A673 (cell line): ENCODE measurements at places on chromosomes 11 and 22. TPM values are rescaled to one million over a fixed set of nuclear protein-coding genes. Genes with fewer than 3 reads are reported as not detected.

The NAP1L4 gene
- 169 and 184 TPM in 2 replicates for total RNA-seq

DNA sequence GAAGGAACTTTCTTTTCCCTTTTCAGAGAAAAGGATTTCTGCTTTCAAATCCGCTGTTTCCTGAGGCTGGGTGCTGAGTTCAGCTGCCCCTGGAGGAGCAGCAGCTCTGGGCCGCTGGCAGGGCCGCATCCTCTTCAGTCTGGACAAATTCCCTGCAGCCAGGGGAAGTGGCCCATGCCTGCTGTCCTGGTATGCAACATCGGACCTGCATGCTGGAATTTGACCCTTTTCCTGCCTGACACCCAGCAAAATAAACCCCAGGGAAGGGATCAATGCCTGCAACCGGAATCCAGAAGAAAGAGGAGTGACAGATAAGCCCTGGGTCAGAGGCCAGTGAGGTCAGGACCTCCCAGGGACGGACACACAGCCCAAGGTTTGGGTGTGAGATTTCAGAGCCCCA lies 54.1 kb upstream of the LINC01488 start:
- DNase-seq = no peak

GRCh38 chr11:69002570-69003231 lies 10.3 kb downstream of the MRGPRF start:
- no peak for DNase-seq

DNA sequence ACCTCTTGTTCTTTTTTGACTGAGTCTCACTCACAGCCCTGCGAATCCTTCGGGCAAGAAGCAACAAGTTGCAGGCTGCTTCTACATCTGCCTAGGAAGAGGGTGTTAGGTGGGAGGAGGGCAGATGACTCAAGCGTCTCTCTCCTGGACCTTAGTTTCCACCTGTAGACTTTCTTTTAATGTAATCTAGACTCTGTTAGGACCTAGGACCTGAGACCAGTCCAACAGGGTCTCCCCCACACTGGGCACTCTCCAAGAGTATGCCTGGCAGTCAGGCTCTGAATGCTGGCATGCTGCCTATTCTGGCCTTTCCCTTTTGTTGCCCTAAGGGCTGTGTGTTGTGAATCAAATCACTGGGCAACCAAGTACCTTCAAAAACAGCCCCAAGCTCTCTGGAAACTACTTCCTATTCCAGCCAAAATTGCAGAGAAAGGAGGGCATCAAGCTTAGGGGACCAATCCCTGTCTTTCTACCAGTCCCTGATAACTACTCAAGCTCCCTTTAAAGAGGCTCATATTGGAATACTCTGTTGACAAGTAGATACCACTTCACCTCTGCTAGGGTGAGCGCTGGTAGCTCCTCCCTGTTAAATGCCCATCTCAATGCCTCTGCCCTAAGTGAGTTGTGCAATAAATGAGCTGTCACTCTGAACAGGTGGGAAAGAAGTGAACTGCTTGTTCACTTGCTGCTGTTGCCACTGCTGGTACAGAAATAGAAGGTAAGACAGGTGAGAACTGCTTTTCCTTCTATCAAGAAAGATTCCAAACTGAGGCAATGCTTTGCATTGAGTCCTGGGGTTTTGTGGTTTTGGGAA lies at the start of gene BBOX1:
Gene BBOX1 (plus strand): TSS at position 514 of the 814 bp plus-strand sequence. CDS start 14,616 bp downstream, outside the sequence.
- DNase-seq = no peak

The RFPL1 gene
- not detected in 2 replicates for total RNA-seq

The MFNG gene
- total RNA-seq = not detected in 2 replicates

GRCh38 chr11:103594283-103594682 lies 442.2 kb upstream of the DDI1 start:
- no peak for DNase-seq

The UBQLNL gene
- total RNA-seq = not detected in 2 replicates

The SPDYC gene
- not detected in 2 replicates for total RNA-seq

- DNase-seq = no peak
Observed at GRCh38 chr11:68445531-68446035, 15.0 kb upstream of the PPP6R3 start.

- no peak for DNase-seq
Observed at GRCh38 chr11:3859373-3859881, 4.0 kb downstream of the STIM1 start.

The POU2F3 gene
- total RNA-seq = not detected in 2 replicates

The ATXN10 gene
- total RNA-seq = 271 and 294 TPM in 2 replicates

DNA sequence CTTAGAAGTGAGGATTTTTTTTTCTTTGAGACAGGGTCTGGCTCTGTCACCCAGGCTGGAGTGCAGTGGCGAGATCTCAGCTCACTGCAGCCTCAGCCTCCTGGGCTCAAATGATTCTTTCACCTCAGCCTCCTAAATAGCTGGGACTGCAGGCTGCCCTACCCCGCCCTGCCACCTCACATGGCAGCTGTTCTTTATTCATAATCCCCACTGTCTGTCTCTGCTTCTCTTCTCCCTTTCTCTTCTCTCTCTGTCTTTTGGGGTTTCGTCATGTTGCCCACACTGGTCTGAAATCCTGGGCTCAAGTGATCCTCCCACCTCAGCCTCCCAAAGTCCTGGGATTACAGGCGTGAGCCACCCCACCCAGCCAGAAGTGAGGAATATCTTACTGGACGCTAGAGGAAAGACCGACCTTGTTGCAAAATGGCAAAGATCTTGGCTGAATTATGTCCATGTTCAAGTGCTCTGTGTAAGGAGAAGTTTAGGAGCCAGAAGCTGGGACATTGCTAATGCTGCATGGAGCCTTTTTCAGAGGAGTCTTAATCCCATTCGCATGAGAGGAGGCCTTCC lies 21.9 kb downstream of the KRTAP5-5 start:
- DNase-seq = no peak

The SLC22A25 gene
- not detected in 2 replicates for total RNA-seq

The SMARCB1 gene
- total RNA-seq = 172 and 176 TPM in 2 replicates

The NXPE4 gene
- not detected in 2 replicates for total RNA-seq

GRCh38 chr11:4375431-4376140 lies 7.4 kb upstream of the OR52B4 start:
- no peak for DNase-seq

DNA sequence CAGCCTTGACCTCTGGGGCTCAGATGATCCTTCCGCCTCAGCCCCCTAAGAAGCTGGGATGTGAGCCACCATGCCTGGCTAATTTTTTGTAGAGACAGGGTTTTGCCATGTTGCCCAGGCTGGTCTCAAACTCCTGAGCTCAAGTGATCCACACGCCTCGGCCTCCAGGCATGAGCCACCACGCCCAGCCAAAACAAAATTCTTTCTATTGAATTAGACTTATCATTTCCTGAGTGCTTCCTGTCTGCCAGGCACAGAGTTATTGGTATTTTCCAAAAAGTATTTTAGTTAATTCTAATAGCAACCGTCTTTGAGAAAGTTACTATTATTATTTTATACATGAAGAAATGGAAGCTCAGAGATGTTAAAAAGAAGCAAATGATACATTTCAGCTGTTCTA lies 61.4 kb upstream of the LMO2 start:
- DNase-seq = peak; percentile 91

- no peak for DNase-seq
Observed at GRCh38 chr11:125372911-125373310, 123.2 kb downstream of the FEZ1 start.

The ALDH3B1 gene
- total RNA-seq = not detected in 2 replicates

DNA sequence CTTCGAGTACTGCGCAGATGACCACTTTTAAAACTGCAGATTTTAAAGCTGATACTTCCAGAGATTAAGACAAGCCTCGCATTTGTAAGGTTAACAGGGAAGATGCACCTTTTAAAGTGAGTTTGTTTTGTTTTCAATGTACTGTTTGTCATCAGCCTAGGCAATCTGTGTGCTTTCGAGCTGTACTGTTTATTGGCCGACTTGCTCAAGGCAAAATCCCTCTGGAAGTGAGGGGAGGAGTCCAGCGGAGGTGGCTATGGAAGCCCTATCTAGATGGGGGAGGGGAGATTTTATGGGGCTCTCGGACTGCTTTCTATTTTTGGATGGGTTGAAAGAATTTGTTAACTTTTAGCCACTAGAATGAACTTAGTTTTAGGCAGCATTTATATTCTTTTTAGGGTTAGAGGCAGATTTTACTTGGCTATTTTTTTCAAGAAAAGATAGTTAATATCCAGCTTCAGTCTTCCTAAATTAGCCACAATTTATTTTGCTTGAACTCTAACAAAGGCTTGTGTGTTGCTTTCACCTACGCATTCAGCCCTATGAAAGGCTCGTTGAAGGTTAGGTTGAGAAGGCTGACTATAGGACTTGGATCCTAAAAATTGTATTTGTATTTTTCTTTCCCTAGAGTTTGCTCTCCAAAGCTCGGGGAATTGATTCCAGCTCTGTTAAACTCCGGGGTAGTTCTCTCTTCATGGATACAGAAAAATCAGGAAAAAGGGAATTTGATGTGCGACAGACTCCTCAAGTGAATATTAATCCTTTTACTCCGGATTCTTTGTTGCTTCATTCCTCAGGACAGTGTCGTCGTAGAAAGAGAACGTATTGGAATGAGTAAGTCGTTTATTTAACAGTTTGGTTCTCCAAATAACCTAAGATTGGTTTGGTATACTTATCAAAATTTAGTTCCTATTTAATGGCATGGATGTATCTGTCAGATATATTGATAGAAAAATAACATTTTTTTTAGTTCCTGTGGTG lies 2.1 kb downstream of the WEE1 start:
- peak; percentile 82 for DNase-seq

- peak; percentile 37 for DNase-seq
Observed at GRCh38 chr11:112396076-112396475, 135.4 kb upstream of the PLET1 start.

DNA sequence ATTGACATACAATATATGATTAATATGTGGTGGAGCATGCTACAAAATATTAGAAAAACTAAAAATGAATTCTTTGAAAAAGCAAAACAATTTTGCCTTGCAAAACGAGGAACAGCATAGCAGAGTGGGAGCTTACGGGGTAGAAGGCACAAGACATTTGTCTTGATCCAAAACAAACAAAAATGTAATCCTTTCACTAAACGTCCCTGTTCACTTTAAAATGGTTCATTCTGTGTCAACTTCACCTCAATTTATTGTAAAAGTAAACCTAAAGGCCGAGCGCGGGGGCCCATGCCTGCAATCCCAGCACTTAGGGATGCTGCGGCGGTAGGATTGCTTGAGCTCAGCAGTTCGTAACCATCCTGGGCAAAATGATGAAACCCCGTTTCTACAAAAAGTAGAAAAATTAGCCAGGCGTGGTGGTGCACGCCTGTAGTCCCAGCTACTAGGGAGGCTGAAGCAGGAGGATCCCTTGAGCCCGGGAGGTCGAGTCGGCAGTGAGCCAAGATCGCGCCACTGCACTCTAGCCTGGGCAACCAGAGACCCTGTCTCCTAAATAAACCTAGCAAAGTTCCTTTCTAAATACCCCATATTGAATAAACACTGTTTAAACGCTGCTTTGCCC lies 2.0 kb downstream of the PRDM10 start:
- DNase-seq = no peak

The RNF121 gene
- 54.9 and 59.1 TPM in 2 replicates for total RNA-seq

The MOV10L1 gene
- 0.33 TPM in 1 of 2 replicates, not detected in the other for total RNA-seq

The MPPED1 gene
- total RNA-seq = not detected in 2 replicates

DNA sequence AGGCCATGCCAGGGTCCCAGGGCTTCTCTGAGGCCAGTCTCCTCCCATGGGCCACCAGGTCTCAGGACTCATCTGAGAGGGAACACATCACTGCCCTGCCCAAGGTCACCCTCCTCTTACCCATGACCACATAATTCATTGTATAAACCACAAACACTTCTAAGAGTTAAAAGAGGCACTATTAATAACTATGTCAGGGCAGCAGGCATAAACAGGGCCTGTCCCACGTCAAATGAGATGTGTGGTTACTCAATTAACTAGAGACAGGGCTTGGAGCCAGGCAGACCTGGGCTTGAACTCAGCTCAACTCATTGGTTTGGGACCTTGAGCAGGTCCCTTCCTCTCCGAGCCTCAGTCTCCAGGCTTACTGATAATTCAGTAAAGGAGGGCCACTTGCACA lies 33.1 kb downstream of the ARAP1 start:
- DNase-seq = no peak

DNA sequence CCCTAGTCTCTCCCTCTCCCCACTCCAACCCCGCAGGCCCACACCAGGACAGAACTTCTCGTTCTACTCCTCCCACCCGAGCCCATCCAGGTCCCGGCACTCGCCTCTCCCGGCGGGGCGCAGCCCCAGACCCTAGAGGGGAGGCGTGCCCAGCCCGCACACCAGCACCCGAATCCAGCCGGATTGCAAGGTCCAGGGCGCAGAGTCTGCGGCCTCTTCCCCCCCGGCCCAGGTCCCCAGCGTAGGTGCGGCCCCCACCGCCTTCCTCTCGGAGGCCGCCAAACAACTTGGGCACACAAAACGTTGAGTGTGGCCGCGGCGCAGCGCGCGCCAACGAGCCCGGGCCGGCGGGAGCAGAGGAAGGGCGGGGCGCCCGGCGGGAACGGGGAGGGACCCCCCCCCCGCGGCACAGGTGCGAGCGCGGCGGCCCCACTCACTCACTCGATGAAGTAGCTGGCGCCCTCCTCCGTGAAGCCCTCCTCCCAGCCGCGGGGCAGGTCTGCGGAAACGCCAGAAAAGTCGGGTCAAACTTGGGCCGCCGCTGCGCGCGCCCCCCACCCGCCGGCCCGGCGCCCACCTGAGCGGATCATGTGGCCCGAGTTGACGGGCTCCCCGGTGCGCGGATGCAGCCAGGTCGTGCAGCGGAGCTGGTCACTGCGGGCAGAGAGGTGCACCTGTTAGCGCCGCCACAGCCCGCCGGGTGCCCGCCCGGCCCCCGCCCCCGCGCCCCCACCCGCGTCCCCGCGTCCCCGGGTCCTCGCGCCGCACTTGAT lies 480 bp downstream of the PLEKHA7 start:
- DNase-seq = no peak

The NELL1 gene
- total RNA-seq = 0.32 TPM in 1 of 2 replicates, not detected in the other

DNA sequence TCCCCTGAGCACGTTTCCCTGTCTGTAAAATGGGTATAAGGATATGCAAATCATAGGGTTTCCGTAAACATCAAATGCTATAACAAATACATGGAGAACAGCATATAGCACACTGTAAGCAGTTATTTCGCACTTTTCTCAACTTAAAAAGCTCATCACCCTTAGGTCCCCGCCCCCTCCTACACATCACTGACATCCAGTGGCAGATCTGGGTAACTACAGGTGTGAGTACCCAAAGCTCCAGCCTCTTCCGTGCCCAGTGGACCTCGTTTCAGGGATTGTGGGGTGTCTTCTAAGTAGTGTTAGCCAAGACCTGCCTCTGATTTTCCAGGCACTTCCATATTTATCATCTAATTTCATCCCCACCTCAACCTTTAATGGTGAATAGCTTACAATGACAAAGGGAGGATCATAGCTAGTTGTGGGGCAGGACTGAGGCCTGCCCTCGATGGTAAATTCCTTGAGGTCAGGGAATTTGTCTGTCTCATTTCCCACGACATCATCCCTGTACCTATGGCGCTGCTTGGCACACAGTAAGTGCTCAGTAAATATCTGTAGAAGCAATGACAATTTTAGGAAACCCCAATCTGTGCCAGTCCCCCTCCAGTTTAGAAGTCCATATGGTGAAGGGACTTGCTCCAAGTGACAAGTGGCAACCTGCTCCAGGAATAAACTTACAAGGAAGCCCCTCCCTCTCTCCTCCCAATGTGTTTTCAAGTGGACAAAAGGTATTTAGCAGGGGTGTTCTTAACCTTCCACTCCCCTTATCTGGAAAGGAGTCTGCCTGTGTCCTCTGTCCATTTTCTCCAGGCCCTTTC lies 340.5 kb downstream of the TENM4 start:
- peak; percentile 75 for DNase-seq

The MS4A14 gene
- not detected in 2 replicates for total RNA-seq
